ENCODE measurements at places on chromosomes 1 and 21.

DNA sequence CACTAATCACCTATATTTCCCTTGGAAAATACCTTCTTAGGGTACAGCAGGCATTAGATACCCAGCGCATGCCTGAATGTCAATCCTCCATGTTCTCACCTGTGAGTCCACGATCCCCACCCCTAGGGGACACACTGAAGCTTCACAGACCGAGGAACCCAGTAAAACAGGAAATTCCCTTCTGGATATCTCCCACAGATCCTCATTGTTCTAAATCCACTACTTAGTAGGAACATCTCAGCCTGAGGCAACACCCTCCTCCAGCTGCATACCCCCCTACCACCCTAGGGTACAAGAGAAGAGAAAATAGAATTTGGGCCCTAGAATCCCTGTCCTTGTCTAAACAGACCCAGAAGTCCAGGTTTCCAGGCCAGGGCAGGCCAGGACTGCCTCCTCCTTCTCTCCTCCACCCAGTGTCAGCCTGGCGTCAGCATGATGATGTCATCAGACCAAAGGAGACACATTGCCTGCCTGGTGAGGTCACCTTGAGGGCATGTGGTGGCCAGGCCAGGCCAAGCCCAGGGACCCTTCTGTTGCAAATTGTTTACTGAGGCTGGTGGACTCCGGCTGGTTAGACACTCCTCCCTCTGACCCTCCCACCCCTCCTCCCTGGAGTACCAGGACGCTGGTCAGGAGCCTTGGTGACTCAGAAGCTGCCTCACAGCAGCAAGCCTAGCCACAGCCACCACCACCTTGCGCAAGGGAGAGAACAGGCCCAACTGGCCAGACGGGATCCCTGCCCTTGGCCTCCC is 6.2 kb downstream of the NECTIN4 start:
- no peak for DNase-seq

- DNase-seq, result no peak
Observed at GRCh38 chr1:65896721-65897120, 104.0 kb downstream of the PDE4B start.

- peak; percentile 2 for DNase-seq
Observed at GRCh38 chr21:45539046-45539795, 3.0 kb downstream of the SLC19A1 start.

- DNase-seq, result no peak
Observed at GRCh38 chr1:111777301-111777700, 21.6 kb downstream of the DDX20 start.

- no peak for DNase-seq
Observed at GRCh38 chr21:39984286-39984991, 117.2 kb downstream of the PCP4 start.
